Activated B cell treated with CpG ODN at 0.5 μM for 24 hours (primary cell): ENCODE measurements at places on chromosomes 5 and 9.

DNA sequence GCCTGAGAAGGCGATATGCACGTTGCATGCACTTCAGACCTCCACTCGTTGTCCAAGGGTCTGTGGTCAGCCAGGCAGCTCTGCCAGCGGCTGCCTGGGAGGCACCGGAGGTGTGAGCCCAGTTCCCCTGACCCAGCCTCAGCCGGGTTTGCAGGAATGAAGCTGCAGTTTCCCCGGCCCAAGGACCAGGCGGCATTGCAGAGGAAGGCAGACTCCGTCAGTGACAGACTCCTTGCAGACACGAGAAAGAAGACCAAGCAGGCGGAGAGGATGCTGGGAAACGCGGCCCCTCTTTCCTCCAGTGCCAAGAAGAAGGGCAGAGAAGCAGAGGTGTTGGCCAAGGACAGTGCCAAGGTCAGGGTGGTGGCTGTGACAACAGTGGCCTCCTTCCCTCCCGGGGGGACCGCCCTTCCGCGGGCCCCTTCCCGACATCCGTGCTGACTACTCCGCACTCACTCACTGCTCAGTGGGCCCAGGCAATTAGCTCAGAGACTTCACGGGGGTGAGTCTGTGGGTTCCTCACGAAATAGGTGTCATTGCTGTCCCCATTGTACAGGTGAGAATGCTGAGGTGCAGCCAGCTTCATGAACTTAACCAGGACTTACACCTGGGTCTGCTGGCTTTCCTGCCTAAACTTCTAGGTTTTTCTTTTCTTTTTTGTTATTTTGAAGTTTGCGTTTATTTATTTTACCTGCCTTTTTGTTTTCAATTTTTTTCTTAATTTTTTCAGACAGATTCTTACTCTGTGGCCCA is 10.8 kb upstream of the AIF1L start:
- DNase-seq = no peak

DNA sequence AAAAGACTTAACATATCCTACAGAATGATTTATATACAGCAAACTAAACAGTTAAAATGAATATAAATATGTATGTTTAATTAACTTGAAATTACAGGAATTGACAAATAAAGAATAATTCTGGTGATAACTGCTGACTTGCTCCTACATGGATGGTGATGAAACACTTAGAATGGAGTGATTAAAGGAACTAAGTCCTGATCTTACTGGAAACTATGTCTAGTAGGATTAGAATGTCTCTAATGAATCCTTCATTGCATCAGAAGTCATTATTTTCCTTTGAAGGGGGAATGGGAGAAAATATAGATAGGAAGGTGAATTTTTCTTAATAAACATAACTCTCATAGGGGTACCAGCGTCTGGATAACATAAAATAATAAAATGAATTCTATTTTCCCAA is 77.1 kb downstream of the CAMK4 start:
- DNase-seq = no peak

DNA sequence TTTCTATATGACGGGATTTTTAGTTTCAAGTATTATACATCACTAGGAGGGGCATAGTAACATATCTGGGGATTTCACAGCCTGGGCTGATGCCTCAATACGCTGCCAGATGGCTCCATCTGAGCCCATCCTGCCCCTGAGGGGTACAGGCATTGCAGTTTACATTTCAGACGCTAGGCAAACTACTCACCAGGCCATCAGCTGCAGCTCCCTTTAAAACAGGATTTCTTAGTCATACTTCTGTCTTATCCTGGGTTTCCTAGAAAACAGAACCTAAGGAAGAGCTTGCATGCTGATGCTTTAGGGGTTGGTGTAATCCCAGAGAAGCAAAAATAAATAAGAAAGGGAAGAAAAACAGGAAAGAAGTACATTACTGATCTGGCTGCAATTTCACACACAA is 372.8 kb upstream of the PIK3R1 start:
- DNase-seq = no peak

GRCh38 chr9:137506702-137507171 is 43.5 kb downstream of the PNPLA7 start:
- DNase-seq = no peak
